Endothelial cell (in vitro differentiated cells): ENCODE measurements at places on chromosomes 1 and 21.

- no peak for DNase-seq
Measured at GRCh38 chr1:14713077-14713476, 114.6 kb downstream of the KAZN start.

DNA sequence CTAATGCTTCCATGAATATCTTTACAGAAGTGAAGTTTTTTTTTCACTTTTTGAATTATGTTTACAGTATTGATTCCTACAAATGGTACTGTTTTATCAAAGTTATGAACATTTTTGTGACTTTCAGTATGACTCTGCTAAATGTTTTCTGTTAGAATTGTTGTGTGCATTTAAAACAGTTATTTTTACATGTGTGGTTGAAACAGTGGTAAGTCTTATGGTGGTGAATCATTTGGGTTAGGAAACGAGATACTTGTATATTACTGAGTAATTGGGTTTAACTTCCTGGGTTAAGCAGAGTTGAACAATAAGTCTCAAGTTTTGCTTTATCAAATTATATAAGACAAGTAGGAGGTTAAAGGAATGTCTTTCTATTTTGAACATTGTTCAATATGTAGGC is 66.8 kb downstream of the VPS13D start:
- DNase-seq = no peak

DNA sequence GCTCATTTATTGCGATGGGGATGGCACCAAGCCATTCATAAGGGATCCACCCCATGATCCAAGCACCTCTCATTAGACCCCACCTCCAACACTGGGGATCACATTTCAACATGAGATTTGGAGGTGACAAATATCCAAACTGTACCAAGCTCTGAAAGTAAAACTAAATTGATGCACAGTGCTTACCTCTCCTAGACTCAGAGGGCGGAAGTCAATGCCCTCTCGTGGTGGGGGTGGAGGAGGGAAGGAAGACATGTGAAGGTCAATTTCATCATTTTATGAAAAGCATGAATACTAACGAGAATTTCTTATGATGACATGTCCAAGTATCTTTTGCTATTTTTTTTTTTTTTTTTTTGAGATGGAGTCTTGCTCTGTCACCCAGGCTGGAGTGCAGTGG is 120.0 kb downstream of the PGBD5 start:
- no peak for DNase-seq

GRCh38 chr1:220890602-220891001 is 11.4 kb downstream of the HLX start:
- no peak for DNase-seq

- no peak for DNase-seq
Measured at GRCh38 chr1:17573518-17574041, 34.1 kb downstream of the ARHGEF10L start.

DNA sequence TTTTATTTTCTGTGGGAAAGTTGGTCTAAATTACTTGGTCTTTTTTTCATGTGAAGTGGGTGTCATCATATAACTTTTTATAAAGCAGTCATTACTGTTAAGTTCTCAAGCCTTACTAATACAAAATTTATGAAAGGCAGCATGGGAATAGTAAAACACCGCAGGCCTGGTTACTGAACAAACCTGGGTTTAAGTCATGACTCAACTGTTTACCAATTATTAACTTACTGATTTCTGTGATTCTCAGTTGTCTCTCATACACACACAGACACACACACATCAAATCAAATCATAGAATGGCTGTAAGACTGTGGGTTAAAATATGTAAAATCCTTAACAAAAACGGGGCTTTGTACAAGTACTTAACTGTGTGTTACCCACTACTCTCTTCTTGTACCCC is 14.6 kb downstream of the MAEL start:
- DNase-seq = no peak

- DNase-seq = no peak
Measured at GRCh38 chr1:236692742-236693141, 6.4 kb downstream of the ACTN2 start.

- no peak for DNase-seq
Measured at GRCh38 chr1:111179968-111180533, 20.4 kb downstream of the DENND2D start.

- peak; percentile 37 for DNase-seq
Measured at GRCh38 chr21:17513214-17514123, 626 bp downstream of the CXADR start.

GRCh38 chr1:50930193-50930592 is 29.9 kb downstream of the FAF1 start:
- DNase-seq = no peak

GRCh38 chr21:20721151-20721550 is 277.1 kb upstream of the NCAM2 start:
- DNase-seq = no peak

DNA sequence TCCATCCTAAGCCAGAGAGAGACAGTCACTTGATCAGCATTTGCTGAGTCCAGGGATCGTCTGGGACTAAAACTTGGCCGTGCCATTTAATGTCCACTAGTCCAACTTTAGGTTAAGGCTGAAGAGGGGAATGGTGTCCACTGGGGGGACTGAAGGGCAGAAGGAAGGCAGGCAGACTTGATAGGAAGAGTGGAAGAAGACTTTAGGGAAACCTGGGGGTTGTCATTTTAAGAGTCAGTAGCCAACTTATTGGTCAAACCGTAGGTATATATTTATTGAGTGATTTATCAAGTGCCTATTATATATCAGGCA is 1.3 kb upstream of the LMOD1 start:
- DNase-seq = no peak

GRCh38 chr1:34726861-34727260 is 28.0 kb upstream of the GJB5 start:
- no peak for DNase-seq

DNA sequence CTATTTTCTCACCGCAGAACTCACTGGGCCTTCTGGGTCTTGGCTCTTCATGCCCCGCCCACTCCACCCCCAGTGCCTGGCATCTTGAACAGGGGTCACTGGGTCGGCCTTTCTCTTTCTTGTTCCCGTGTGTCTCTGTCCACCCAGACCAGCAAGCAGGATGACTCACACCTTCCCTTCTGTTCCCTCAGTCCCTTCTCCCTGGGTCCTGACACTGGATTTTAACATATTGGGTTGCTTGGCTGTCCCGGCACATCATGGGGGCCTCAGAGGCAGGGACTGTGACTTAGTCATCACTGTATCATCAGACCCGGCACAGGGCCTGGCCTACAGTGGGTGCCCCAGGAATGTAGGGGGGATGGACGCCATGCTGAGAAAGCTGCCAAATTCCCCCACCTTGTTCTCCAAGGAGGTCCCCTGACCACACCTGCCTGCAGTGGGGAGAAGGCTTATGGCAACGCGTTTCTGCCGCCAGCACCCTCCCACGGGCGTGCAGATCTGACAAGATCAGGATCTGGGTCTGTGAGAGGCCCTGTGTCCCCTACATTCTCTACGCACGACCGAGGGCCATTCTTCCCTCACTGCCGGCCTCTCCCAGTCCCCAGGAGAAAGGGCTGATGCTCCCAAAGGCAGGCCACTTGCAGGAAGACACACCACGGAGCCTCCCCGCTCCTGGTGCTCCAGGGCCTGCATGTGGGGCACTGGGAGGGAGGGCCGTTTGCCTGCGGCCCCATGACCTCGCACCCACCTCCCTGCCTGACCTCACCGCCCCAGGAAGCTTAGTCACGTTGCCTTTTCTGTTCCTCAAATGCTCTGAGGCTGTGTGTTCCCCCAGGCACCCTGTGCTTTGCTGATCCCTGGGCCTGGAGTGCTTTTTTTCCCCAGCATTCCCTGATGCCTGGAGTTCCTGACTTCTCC is 157.2 kb upstream of the TMEM51 start:
- no peak for DNase-seq
